ENCODE measurements at places on chromosomes 3 and 15.

DNA sequence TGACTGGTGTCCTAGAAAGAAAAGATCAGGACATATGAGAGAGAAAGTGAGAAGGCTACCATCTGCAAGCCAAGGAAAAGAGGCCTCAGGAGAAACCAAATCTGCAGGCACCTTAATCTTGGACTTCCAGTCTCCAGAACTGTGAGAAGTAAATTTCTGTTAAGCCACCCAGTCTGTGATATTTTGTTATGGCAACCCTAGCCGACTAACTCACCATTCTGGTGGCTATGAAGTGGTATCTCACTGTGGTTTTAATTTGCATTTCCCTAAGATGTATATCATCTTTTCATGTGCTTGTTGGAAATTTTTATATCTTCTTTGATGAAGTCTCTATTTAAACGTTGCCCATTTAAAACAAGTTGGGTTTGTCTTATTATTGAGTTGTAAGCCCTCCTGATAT, 40.6 kb downstream of the ILDR1 start:
- DNase-seq = no peak

- no peak for DNase-seq
Observed at GRCh38 chr3:196991581-196992460, 23.2 kb upstream of the PIGZ start.

- no peak for DNase-seq
Observed at GRCh38 chr3:32220006-32220405, 18.5 kb upstream of the CMTM8 start.

GRCh38 chr3:101200461-101200860, 119.9 kb downstream of the IMPG2 start:
- no peak for DNase-seq

DNA sequence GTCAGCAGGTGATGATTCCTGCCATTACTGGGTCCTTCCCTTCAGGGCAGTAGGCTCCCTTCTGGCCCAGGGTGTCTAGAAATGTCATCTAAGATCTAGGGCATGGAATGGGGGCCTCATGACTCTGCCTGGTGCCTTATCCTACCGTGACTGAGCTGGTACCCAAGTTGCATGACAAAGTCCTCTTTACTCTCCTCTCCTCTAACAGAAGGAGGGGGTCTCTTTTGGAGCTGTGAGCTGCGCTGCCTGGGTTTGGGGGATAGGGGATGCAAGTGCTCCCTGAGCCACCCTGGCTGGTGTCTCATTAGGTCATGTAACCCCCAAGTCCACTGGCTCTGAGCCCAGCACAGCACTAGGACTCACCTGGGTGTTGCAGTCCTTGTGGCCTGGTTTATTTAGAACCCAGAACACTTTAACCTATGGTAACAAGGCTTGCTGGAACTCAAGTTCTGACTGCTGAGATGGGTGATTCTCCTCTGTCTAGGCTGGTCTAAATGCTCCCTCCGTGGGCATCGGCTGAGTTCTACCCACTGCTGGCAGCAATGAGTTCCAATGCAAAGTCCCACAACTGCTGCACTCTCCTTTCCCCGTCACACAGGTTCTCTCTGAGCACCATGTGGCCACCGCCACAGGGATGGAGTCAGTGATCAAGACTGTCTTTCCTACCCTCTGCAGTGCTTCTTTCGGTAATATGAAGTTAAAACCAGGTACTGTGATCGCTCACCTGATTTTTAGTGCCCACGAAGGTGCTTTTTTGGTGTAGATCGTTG, 34.0 kb downstream of the XXYLT1 start:
- DNase-seq = no peak

- DNase-seq = no peak
Observed at GRCh38 chr3:140898340-140899180, 43.1 kb upstream of the SLC25A36 start.

GRCh38 chr15:85759376-85759775, 35.3 kb downstream of the KLHL25 start:
- no peak for DNase-seq

DNA sequence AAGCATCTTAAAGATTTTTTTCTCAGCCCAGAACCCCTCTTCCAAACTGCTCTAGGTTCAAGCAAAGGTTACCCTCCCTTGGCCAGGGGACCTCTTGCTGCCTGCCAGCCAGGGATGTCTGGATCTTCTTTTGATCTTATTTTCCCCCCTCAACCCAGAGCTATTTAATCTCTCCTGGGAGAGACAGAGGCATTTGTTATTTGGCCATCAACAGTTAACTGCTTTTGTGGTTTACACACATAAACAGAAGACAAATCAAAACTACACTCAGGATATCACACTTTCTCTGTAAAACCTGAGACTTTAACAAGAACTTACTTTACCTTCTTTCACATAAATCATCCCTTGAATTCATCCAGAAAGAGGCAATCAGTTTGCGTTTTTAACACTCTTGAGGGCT, 272.5 kb downstream of the THSD4 start:
- no peak for DNase-seq

DNA sequence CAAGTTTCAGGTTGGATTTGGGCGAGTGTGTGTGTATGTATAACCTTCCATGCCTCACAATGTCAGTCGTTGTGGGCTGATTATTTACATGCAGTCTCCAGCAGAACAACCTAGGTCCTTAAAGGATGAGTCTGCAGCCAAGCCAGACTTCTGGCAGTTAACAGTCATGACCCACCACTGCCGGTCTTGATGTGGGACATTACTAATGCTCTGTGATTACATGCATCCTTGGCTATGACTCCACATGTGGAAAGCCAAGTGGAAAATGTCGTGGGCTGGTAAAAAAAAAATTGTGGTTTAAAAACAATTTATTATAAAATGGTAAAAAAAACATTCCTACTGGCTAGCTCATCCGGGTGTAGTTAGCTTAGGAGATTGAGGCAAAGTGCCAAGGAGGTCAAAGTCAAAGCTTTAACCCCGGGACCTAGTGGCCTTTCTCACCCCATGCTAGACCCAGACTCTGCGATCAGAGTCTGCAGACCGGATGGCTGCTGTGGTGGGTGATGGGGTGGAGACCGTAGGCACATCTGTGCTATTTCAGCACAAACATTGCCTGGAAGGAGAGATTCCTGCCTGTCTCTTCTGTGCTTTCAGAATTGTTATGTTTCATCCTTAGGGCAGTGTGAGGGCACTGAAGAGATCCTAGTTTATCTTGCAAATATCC, 6.8 kb downstream of the RARRES1 start:
- no peak for DNase-seq

DNA sequence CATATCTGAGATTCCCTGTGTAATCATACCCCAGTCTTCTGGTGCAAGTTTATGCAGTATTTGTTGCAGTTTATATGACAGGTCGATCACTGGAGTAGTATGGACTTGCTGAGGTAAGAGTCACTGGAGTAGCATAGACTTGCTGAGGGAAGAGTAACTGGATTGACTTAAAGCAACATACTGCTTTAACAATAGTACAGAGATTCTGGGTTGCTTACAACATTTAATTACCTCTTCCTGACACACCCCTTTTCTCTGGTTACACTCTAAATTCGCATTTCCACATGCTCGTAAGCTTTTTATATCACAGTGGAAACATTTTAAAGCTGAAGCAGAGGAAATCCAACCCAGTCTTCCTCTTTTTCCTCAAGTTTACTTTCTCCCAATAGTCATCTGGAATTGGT, 11.8 kb downstream of the AAGAB start:
- DNase-seq = no peak

GRCh38 chr3:169278667-169279066, 384.8 kb downstream of the MECOM start:
- no peak for DNase-seq
